ENCODE measurements at places on chromosomes 3 and 15. TPM values are rescaled to one million over a fixed set of nuclear protein-coding genes. Genes with fewer than 3 reads are reported as not detected.

The ECT2 gene
- polyA plus RNA-seq, result 1.2 TPM

The LARP6 gene
- not detected for polyA plus RNA-seq

The C2CD4A gene
- 0.10 TPM for polyA plus RNA-seq

DNA sequence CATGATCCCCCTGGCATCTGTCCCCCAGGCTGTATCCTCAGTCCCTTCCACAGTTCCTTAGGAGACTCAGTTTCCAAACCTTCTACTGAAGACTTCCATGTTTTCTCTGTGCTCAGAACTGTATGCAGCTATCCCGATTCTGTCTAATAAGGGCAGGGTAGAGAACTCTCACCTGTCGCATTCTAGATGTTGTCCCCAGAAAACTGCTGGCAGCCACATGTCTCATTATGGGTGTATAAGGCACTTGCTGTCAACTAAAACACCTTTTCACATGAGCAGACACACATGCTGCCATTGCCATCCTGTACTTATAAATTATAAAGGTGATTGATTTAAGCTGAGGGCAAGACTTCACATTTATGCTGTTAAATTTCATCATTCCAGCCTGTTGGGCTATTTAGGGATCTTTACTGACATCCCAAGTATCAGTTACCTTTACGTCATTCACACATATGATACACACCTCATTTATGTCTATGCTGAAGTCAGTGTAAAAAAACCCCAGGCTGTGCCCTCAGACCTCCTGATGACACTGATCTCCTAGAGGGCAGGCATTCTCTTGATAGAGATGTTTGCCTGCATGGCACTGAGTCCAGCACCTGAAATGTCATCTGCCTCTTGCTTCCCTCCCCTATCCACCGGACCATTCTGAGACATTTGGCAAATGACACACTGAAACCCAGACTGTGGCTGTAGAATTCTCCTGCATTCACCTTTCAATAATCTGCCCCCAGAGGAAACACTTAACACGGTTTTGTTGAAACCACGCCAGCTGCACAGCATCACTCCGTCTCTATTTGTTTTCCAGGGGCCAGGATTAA, 35.8 kb downstream of the BTD start:
- no peaks in the 10 kb centered on the region for H3K36me3 ChIP-seq
- no peak overlapping the region for H3K4me3 ChIP-seq
- no peak overlapping the region for H3K27ac ChIP-seq
- H3K27me3 ChIP-seq, result no peaks in the 10 kb centered on the region

The UBAP1L gene
- 0.42 TPM for polyA plus RNA-seq

The ZKSCAN7 gene
- polyA plus RNA-seq, result 2.1 TPM

DNA sequence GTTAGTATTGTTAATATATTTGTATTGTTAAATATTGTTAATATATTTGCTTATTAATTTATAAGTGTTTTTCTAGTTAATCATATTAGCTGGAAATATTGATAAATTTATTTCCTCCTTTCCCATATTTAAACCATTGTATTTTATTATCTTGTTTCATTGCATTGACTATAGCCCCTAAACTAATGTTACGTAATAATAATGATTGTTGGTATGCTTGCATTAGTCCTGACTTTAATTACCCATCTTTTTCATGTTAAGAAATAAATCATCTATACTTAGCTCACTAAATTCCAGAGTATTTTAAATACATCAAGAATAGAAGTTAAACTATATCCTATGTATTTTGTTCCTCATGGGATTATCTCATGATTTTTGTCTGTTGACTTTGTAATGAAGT, 368.2 kb downstream of the LSAMP start:
- no peak for DNase-seq
- no peak overlapping the region for H3K27ac ChIP-seq
- no peaks in the 10 kb centered on the region for H3K4me1 ChIP-seq
- no peak overlapping the region for H3K4me3 ChIP-seq
- no peaks in the 10 kb centered on the region for H3K27me3 ChIP-seq
- no peaks in the 10 kb centered on the region for H3K36me3 ChIP-seq

The GREM1 gene
- not detected for polyA plus RNA-seq

- no peak overlapping the region for H3K4me3 ChIP-seq
- no peak for DNase-seq
- no peak overlapping the region for H3K27ac ChIP-seq
- H3K27me3 ChIP-seq, result no peaks in the 10 kb centered on the region
- H3K4me1 ChIP-seq, result no peaks in the 10 kb centered on the region
- peaks cover 25% of the 10 kb centered on the region for H3K36me3 ChIP-seq
Observed at GRCh38 chr3:172359231-172359630, 89.0 kb downstream of the GHSR start.

DNA sequence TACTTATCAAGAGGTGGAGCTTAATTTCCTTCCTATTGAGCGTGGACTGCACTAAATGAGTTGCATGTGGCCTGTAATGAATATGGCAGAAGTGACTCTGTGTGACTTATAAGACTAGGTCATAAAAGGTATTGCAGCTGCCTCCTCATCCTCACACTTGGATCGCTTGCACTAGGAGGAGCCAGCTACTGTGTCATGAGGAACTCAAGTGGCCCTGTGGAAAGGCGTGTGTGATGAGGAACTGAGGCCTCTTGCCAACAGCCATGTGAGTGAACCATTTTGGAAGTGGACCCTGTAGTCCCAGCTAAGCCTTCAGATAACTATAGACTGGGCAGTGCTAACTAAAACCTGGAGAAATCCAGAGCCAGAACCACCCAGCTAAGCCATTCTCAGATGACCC, 7.1 kb upstream of the SLC30A4 start:
- H3K27me3 ChIP-seq, result peaks cover 2% of the 10 kb centered on the region
- H3K36me3 ChIP-seq, result no peaks in the 10 kb centered on the region
- H3K27ac ChIP-seq, result no peak overlapping the region

- DNase-seq, result no peak
- no peaks in the 10 kb centered on the region for H3K4me1 ChIP-seq
- no peaks in the 10 kb centered on the region for H3K36me3 ChIP-seq
- no peaks in the 10 kb centered on the region for H3K27me3 ChIP-seq
- no peak overlapping the region for H3K4me3 ChIP-seq
Observed at GRCh38 chr3:195207731-195208130, 63.2 kb downstream of the XXYLT1 start.

The MKRN3 gene
- 3.2 TPM for polyA plus RNA-seq

The ARPP21 gene
- not detected for polyA plus RNA-seq

- no peaks in the 10 kb centered on the region for H3K27me3 ChIP-seq
- H3K4me3 ChIP-seq, result no peak overlapping the region
- H3K27ac ChIP-seq, result no peak overlapping the region
- H3K4me1 ChIP-seq, result no peaks in the 10 kb centered on the region
- no peak for DNase-seq
Observed at GRCh38 chr15:42456531-42456930, 34.4 kb downstream of the ZNF106 start.

DNA sequence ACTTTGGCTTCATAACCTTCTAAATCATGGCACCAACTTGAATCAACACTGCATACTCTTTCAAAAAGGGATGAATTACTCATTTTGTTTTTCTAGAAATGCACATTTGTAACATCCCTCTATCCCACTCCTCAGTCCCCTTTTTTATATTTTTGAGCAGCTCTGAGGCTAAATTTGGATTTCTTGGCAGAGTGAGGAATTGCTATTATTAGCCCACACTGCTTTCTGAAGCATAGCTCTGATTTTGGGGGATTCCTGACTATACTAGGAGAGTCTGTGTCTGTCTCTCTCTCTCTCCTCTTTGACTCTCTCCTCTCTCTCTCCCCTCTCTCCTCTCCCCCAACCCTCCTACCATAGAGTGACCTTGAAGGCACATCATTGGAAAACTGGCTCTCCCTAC, 76.6 kb downstream of the RBPMS2 start:
- peaks cover 14% of the 10 kb centered on the region for H3K36me3 ChIP-seq
- H3K4me1 ChIP-seq, result peaks cover 55% of the 10 kb centered on the region
- no peak overlapping the region for H3K4me3 ChIP-seq
- no peaks in the 10 kb centered on the region for H3K27me3 ChIP-seq

DNA sequence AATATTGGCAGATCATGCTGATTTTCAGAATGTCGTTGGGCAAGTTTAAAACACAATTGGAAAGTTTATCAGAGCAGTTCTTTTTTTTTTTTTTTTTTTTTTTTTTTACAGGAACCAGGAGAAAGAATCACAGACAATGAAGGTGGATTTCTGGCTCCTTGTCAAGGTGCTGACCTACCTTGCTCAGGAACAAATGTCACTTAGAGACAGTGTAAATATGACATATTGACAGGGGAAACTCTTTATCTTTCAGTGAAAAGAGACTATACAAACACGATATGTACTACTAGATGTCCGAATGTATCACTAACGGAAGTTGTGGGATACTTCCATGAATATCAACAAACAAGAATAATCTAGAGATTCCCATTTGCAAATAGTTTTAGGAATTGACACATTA, 237.3 kb downstream of the FMN1 start:
- no peak for DNase-seq
- no peaks in the 10 kb centered on the region for H3K4me1 ChIP-seq
- H3K27me3 ChIP-seq, result no peaks in the 10 kb centered on the region
- no peak overlapping the region for H3K27ac ChIP-seq
- H3K36me3 ChIP-seq, result no peaks in the 10 kb centered on the region
- no peak overlapping the region for H3K4me3 ChIP-seq

DNA sequence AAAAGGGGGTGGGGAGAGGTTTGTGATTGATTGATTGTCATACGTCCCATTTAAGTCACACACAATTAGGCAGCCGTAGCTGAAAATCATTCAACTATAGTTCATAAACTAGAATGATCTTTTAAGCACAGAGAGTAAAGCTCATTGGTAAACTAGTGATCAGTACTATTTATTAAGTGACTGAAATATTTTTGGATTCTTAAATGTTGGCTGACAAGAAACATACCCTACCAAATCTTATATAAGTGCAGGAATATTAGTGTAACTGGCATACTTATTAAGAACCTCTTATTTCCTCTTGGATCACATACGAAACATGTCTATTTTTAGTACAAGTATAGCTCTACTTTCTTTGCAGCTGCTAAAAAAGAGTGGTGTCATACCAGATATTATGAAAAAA, 8.4 kb upstream of the ABHD10 start:
- DNase-seq, result no peak
- H3K4me1 ChIP-seq, result peaks cover 5% of the 10 kb centered on the region
- no peaks in the 10 kb centered on the region for H3K27me3 ChIP-seq
- no peak overlapping the region for H3K27ac ChIP-seq

GRCh38 chr3:69012100-69012799, 1.2 kb downstream of the EOGT start:
- H3K4me1 ChIP-seq, result peaks cover 21% of the 10 kb centered on the region
- no peaks in the 10 kb centered on the region for H3K27me3 ChIP-seq
- peak overlapping the region; percentile 73 for H3K4me3 ChIP-seq
- no peak for DNase-seq
- H3K36me3 ChIP-seq, result peaks cover 14% of the 10 kb centered on the region

The SCN11A gene
- polyA plus RNA-seq, result not detected

DNA sequence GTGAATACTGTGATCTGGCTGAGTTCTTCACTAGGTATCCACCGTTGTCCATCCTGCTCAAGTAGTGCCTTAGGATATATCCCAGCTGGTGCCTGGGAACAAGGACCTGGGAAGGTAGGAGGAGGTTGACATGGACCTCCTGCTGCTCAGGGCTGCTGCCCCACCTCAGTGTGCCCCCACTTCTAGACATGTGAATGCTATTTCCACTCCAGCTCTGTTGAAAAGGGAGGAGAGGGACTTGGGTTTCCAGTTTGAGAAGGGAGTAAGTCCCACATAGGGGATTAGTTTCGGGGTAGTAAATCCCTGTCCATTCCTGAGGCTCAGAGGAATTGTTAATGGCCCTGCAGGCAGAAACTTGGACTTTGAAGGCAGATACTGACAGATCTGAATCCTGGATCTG, 32.9 kb upstream of the ETV5 start:
- no peaks in the 10 kb centered on the region for H3K36me3 ChIP-seq
- H3K27me3 ChIP-seq, result peaks cover 4% of the 10 kb centered on the region
- no peak for DNase-seq
- no peaks in the 10 kb centered on the region for H3K4me1 ChIP-seq

The GATA2 gene
- polyA plus RNA-seq, result not detected

The TMEM202 gene
- polyA plus RNA-seq, result not detected

DNA sequence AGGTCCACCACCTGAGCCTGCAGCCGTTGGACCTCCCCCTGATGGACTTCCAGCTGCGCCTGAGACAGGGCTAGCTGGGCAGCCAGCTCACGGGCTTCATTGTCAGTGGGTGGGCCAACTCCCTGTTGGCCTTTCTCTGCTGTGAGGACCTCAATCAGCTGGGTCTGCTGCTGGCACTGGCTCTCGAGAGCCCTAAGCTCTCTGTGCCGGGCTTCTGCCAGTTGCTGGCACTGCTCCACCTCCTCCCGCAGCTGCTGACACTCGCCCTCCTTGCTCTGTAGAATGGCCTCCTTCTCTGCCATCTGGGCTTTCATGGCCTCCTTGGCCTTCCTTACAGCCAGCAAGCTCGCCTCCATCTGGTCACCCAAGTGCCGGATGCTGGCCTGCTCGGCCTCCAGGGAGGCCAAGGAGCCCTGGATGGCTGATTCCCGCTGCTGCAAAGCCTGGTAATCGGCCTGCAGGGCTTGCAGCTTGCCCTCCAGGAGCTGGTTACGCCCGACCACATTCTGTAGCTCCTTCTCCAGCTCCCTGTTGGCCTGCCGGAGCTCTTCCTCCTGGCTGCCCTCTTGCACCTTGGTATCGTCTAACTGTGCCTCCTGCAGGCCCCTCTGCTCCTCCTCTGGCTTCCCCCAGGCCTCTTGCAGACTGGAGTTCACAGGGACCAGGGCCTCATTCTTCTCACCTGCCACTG, 23.8 kb downstream of the CXCR6 start:
- peaks cover 79% of the 10 kb centered on the region for H3K36me3 ChIP-seq
- peaks cover 54% of the 10 kb centered on the region for H3K4me1 ChIP-seq
- no peak overlapping the region for H3K4me3 ChIP-seq
- no peaks in the 10 kb centered on the region for H3K27me3 ChIP-seq

GRCh38 chr15:77219841-77220240, 148.9 kb upstream of the TSPAN3 start:
- H3K4me3 ChIP-seq, result no peak overlapping the region
- H3K36me3 ChIP-seq, result no peaks in the 10 kb centered on the region
- H3K27me3 ChIP-seq, result no peaks in the 10 kb centered on the region
- H3K27ac ChIP-seq, result no peak overlapping the region
- H3K4me1 ChIP-seq, result no peaks in the 10 kb centered on the region
- DNase-seq, result no peak

The CHSY1 gene
- polyA plus RNA-seq, result 2.4 TPM
